GM06990 (cell line): ENCODE measurements at places on chromosomes 12 and 14.

GRCh38 chr14:67703997-67704396 is 2.3 kb downstream of the RDH12 start:
- no peak for DNase-seq

GRCh38 chr12:89020121-89020480 is 332.2 kb downstream of the DUSP6 start:
- DNase-seq, result no peak

GRCh38 chr12:1877169-1877878 is 41.1 kb downstream of the CACNA2D4 start:
- DNase-seq, result no peak

GRCh38 chr14:52327374-52328226 is 13.5 kb downstream of the PTGER2 start:
- no peak for DNase-seq

DNA sequence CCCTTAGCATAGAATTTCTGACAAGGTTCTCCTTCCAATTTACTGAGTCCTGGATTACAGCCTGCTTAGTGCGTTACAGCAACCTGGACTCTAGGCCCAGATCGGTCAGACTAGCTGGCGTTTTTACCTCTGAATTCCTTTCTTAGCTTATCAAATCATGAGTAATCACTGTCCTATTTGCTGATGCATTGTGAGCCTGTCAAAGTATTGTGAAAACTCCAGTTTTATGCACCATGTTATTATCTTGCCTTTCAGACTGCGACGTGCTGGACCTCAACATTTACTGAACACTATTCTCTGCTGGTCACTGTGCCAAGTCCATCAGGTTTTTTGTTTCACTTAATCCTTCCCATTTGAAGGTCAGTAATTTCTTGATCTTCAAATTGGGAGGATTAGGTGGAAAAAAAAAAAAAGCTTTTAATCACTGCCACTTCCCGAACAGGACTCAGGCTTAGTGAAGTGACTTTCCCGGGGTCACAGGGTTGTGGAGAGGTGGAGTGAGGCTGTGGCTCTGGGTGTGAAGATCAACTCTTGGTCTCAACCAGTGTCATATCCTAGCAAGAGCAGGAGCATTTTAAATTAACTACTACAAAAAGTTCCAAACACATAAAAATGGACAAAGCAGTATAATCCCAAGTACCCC is 31.2 kb downstream of the FBXO21 start:
- DNase-seq, result no peak

GRCh38 chr12:120118321-120119061 is 1.9 kb upstream of the RAB35 start:
- no peak for DNase-seq

- no peak for DNase-seq
Measured at GRCh38 chr12:12156828-12157227, 86.1 kb downstream of the BCL2L14 start.

GRCh38 chr12:71640316-71640715 is 23.3 kb downstream of the ZFC3H1 start:
- no peak for DNase-seq

- no peak for DNase-seq
Measured at GRCh38 chr12:93836620-93837260, 159.6 kb downstream of the CRADD start.

DNA sequence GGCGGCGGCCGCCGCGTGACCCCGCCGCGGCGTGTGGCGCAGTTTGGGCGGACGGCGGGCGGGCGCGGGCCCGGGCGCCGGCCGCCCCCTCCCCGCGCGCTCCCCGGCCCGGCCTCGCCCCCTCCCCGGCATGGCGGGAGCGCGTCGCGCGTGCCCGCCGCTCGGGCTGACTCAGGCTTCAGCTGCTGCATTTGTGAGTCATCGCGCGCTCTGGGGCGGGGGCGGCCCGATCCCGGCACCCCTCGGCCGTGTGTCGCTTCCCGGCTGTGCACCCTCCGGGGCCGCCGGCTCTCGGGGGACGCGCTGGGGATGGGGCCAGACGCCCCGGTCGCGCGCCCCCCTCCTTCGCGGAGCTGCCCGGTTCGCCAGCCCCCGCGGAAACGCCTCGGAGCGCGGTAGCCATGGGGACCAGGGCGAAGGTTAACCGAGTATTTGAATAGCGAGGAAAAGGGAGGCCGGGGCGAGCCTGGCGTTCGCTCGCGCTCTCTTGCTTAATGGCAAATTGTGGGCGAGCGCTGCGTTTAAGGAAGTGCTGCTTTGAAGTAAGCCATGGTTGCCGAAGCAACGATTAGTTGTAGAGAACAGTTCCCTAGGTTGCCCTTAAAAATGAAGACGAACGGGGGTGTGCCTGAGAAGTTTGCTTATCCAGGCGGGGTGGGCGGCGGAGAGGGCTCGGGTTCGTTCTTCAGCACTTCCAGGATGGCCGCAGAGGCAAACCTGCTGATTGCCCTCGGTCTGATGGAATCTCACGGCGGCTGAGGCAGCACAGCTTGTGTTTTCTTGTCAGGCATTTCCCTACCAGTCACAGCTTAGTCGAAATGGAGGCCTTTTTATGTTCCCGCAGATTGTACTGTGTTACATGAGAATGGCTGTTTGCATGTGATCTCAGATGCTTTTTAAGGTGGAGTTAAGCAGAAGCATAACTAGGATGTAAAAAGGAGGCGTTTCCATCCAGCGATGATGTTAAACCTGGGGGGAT is 896 bp downstream of the EIF5 start:
- peak; percentile 75 for DNase-seq

GRCh38 chr14:105136401-105137322 is 31.9 kb downstream of the JAG2 start:
- no peak for DNase-seq

- DNase-seq, result no peak
Measured at GRCh38 chr14:103855734-103856095, 8.3 kb upstream of the PPP1R13B start.

- DNase-seq, result no peak
Measured at GRCh38 chr14:98008381-98009113, 1211.4 kb downstream of the VRK1 start.

GRCh38 chr12:124036657-124037109 is 63.7 kb downstream of the ZNF664 start:
- DNase-seq, result no peak

DNA sequence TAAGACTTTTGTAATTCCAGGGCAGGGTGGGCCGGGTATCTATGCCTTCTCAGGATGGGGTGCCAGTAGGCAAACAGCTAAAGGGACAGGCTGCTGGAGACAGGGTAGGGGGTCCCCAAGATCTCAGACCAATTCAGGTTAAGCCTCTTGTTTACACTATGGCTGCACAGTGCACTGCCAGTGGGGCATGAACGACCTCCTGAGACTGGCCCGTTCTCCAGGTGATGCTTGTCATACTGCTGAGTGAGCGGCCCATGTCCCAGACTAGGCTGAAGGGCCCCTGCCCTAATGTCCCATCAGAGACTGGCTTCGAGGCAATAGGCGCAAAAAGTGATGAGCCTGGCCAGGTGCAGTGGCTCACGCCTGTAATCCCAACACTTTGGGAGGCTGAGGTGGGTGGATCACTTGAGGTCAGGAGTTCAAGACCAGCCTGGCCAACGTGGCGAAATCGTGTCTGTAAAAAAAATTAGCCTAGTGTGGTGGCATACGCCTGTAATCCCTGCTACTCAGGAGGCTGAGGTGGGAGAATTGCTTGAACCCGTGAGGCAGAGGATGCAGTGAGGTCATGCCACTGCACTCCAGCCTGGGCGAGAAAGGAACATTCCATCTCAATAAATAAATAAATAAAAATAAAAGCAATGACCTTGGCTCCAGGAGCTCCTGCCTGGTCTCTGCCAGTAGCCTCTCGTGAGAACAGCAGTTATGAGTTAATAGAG is 12.6 kb downstream of the SLC25A29 start:
- no peak for DNase-seq

- DNase-seq, result peak; percentile 24
Measured at GRCh38 chr12:15700595-15700994, 88.6 kb downstream of the EPS8 start.

DNA sequence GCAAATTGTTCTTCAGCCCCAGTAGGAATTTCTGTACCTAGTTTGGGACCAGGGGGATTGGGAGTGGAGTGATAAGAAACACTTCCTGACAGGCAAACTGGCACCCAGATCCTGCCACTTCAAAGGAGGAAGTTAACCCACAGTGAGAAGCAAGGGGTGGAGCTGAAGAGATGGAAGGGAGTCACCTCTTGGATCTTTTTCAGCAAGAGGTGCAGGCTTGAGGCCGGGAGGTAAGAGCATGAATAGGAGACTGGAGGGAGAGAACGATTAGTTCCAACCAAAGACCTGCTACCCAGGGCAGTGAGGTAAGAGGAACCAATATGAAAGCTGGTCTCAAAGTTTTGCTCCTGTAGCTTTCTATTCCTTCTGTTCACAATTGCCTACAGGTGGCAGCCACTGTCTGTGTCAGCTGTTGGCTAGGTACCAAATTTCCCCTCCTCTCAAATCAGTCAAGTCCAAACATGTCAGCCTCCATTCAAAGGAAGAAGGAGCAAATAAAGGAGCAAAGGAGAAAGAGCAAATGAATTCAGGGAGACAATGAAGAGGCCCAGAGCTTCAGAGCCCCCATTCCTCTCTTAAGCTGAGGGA is 14.9 kb upstream of the TAC3 start:
- no peak for DNase-seq

- no peak for DNase-seq
Measured at GRCh38 chr12:62971769-62972525, 37.0 kb upstream of the PPM1H start.

DNA sequence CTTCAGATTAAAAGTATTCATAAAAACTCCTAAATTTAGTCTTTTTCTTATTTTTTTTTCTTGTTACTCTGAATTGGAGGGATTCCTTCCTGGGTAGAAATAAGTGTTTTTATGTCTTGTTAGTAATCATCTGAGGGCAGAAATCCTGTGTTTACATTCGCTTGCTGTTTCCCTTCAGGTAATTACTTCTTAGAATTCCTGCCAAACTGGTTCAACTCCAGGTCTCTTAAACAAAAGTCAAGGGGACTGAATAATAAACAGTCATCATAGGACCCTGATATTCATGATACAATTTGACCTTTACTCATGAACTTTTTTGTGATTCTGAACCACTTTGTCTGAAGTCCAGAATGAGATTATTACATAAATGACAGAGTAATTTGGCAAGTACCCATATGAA is 843.9 kb downstream of the FLRT2 start:
- no peak for DNase-seq

DNA sequence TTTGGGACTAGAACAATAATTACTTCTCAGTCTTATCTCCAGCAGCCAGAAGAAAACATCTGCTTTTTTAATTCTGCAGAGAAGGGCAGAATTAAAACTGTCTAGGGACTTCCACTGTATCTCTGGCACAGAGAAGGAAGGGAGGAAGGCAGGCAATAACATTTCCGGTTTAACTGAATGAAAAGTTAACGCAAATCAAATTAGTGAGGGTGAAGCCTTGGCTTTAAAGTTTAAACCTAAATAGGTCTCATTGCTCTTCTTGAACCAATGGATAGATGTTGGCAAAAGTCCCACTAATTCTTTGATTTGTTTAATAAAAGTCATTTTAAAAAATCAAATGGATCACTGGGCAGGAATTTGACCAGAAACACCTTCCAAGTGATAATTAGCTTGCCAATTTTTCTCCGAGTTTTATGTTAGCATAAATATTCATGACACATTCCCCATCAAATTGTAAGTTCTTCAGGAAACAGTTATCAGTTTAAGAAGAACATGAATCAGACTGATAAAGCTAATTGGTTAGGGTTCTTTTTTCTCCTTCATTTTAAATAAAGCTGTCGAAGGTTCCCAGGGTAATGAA is 181.9 kb downstream of the SLC15A5 start:
- DNase-seq, result no peak

DNA sequence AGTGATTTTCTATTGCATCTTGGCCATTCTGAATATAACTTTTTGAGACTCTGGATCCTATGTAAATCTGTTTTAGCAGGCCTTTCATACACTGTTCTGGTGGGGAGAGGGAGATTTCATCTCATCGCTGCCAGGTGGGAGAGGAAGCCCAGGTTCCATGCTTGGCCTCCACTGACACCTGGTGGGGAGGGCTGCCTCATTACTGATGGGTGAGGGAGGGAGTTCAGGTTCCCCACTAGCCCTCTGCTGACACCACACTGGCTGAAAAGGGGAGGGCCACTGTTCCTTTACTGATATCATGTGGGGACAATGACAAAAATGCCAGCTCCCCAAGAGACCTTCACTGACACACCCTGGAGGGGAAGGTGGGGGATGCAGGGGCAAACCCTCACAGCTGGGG is 2.4 kb upstream of the GALNT8 start:
- DNase-seq, result no peak
